Aorta (tissue), 5 donors: ENCODE measurements at places on chromosomes 4 and X. TPM values are rescaled to one million over a fixed set of nuclear protein-coding genes. Genes with fewer than 3 reads are reported as not detected.
A peak's percentile ranks its signal among the peaks of the same experiment; 100 is the strongest.

- DNase-seq = no peak
Measured at GRCh38 chr4:71878376-71878775, 94.5 kb upstream of the GC start.

DNA sequence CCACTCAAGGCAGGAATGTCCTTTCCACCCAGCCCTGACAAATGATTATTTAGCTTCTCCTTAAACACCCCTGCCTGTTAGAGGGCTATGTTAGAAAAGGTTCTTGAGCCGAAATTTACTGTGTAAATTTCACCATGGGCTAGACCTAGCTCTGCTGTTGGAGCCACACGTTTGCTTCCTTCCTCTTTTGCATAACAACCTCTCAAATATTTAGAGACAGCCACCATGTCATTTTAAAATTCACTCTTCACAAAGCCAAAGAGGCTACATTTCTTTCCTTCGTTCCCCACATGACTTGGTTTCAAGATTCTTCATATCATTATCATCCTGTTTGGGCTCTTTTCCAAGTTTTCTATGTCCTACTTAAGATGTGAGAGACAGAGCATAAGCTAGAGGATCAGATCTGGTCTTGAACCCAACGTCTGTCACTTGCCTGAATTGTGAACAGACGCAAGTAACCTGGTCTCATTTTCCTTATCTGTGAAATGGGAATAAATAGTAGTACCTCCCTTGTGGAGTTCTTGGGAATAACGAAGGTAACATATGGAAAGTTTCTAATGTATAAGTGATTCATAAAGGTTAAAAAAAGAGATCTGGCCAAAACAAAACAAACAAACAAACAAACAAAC, 6.7 kb downstream of the DOCK11 start:
- DNase-seq = no peak

DNA sequence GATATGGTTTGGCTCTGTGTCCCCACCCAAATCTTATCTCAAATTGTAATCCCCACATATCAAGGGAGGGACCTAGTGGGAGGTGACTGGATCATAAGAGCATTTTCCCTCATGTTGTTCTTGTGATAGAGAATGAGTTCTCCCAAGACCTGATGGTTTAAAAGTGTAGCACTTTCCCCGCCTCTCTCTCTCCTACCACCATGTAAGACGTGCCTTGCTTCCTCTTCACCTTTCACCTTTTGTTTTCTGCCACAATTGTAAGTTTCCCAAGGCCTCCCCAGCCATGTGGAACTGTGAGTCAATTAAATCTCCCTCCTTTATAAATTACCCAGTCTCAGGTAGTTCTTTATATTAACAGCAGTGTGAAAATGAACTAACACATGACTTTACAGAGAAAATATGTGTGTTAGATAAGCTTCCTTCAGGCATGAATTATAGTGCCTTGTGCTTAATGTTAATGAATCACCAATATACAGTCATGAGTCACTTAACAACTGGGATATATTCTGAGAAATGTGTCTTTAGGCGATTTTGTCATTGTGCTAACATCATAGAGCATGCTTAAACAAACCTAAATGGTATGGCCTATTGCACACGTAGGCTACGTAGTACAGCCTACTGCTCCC, 37.9 kb downstream of the PDGFC start:
- no peak for DNase-seq

DNA sequence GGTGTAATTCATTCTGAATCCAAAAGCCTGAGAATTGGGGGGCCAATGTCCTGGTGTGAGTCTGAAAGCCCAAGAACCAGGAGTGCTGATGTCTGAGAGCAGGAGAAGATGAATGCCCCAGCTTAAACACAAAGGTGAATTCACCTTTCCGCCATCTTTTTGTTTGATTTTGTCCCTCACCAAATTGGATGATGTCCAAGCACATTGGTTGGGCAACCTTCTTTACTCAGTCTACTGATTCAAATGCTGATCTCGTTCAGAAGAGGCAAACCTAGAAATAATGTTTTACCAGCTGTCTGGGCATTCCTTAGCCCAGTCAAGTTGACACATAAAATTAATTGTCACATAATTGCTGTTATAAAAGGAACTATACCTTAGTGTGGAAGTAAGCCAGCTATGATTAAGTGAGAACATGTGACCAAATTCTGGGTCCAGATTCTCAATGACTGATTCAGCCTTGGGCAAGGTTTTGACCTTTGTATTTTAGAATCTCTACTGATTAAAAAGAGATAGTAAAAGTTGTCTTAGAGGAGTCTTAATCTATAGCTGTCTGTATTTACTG, 34.5 kb upstream of the SLC4A4 start:
- DNase-seq = no peak

- DNase-seq = no peak
Measured at GRCh38 chrX:44570522-44570921, 27.9 kb upstream of the FUNDC1 start.

DNA sequence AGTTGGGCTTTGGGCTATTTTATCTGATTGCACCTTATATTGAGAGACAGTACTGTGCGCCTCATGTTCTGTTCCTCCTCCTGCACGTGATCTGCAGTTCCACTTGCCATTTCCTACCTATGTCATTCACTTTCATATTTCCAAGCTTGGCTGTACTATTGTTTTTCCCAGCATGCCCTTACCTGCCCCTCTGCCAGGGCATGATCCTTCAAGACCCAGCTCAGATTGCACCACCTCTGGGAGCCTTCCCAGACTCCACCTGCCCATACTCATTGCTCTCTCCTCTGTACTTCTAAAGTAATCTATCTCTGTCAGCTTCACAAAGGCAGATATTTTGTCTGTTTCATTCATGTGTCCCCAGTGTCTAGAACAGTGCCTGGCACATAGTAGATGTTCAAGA, 11.6 kb downstream of the SLC25A5 start:
- DNase-seq = no peak

DNA sequence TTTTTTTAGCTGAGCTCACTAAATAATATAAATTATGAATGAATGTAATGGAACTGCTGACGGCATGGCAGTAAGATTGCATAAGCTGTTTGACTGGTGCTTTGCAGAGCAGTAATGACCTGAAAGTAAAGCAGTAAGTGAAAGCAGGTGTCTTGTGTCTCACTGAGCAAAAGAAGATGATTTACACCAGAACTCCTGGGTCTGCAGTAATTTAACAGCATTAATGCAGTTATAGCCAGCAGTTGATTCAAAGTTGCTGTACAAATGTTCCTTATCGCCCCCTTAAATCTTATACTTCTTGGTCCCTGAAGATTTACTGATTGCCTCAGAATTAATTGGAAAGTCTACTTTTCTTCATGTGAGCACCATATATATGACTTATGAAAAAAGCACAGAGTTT, 187.7 kb downstream of the DCTD start:
- DNase-seq = no peak

- no peak for DNase-seq
Measured at GRCh38 chrX:27336466-27337091, 126.6 kb downstream of the PPP4R3C start.

GRCh38 chrX:139909712-139910111, 23.1 kb downstream of the ATP11C start:
- DNase-seq = no peak

DNA sequence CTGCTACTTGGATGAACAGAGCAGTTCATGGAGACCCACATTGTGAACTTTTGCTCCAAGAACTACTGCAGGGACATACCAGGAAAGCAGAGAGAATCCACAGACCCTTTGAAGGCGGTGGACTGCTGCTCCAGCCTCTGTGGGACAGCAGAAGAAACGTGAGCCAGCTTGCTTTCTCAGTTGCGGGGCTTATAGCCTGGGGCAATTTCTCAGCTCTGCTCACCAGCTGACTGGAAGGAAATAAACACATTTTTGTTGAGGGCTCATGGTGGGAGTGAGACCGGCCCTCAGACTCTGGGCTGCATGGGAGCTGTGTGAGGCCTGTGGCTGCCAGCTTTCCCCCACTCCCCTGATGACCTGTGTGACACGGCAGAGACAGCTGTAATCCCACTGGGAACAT, 2.6 kb upstream of the ADH1A start:
- DNase-seq = no peak

DNA sequence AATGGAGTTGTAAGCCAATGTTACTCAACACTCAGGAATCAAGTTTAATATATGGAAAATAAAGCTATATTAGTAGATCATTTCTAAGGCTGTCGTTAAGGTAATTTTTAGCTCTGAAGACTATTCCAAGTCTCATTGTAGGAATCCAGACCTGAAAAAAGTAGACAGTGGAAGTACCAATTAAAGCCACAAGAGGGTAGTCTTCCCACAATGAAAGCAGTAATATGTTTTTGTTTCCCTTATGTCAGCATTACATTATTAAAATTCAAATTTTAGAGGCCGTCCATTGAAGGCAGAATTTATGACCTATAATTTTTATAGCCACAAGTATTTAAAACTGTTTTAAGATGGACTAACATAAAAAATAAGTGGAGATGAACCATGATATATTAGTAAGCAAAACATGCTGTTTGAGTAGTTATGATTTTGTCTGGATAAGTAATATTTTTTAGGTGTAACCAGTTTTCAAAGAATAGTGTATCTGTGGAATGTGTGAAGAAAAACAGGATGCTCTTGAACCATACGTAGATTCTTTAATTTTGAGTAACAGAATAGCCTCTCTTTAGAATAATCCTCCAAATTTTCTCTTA, 372.6 kb upstream of the TECRL start:
- no peak for DNase-seq

GRCh38 chr4:33078145-33078544, 2358.0 kb downstream of the PCDH7 start:
- DNase-seq = no peak

GRCh38 chr4:97987019-97987648, 156.1 kb downstream of the STPG2 start:
- no peak for DNase-seq

- peak; percentile 60 for DNase-seq
Measured at GRCh38 chr4:3322059-3322550, 29.3 kb downstream of the RGS12 start.

DNA sequence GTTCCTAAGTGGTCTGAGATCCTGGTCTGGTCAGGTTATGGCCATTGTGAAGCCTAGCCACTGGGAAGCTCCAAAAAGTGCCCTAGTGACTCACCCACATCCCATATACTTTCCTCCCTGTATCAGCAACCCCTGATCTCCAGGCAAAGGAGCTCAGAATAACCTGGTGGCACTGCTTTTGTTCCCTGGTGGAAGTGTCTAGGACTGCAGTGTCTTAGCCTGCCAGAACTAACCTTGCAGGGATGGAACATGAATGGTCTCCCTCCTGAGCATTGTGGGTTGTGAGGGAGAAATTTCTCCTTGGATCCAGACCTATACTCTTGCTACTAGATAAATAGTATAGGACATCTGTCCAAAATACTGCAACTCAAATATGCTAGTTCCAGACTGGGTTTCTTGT, 27.9 kb upstream of the WDR1 start:
- DNase-seq = no peak

DNA sequence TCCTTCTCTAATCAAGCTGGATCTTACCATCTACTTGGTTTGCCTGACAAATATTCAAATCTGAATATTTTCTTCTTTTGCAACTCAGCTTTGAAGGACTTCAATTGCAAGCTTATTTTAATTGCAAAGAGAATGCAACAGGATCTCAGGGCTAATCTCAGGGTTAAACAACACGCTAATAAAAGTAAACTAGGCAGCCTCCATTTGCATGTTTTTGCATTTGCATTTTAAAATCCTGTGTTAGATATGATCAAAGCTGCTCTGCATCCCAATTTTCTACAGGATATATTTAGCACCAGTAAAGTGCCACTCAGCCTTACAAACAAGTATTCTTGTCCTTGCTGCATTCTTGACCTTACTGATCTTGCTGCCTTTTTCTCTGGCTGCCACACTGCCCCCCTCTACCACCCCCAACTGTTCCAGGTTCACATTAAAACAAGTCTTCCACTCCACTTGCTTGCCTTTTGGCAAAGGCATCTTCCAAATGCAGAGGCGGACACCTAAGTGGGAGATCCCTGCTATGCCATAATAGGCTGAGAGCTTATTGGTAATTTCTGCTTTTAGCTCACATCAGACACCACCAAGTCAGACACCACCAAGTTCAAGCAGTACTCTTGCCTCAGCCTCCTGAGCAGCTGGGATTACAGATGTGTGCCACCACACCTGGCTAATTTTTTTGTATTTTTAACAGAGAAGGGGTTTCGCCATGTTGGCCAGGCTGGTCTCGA, 48.1 kb downstream of the GPRIN3 start:
- no peak for DNase-seq

- DNase-seq = no peak
Measured at GRCh38 chr4:147587041-147587440, 30.2 kb upstream of the TMEM184C start.

GRCh38 chr4:1367936-1368289, 20.9 kb downstream of the UVSSA start:
- peak; percentile 39 for DNase-seq

- DNase-seq = no peak
Measured at GRCh38 chr4:25068386-25068785, 37.6 kb upstream of the LGI2 start.

DNA sequence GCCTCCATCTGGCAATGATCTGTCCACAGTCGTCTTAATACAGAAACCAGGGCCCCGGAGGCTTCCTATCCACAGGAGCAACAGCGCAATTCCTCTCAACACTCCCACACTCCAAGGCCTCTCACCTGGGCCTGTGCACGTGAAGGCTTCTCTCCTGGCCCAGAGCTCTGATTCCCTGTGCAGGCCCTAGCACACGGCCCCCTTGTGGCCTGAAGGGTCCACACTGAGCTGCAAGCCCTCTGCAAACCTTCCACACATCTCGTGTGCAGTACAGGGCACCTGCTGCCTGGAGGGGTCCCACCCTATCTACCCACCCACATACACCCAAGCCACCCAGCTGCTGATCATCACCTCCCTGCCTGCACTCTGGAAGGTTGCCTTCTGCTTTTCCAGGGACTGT, 150.1 kb upstream of the NUDT10 start:
- DNase-seq = no peak

- DNase-seq = no peak
Measured at GRCh38 chr4:67880866-67881610, 2.8 kb downstream of the TMPRSS11D start.

DNA sequence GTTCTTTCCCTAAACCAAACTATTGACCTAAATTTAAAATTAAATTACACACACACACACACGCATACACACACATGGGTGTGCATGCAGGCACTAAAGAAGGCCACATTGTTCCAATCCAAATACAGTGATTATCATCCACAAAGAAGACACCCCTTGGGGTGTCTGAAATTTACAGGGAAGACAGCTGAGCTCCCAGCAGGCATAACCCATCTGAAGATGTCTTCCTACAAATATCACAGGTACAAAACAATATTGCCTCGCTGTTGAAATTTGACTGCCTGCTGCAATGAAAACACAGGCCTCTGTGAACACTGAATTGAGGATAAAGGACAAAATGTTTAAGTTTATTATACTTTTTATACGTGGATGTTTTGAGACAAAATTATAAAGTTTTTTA, 50.2 kb upstream of the SLC7A11 start:
- no peak for DNase-seq

DNA sequence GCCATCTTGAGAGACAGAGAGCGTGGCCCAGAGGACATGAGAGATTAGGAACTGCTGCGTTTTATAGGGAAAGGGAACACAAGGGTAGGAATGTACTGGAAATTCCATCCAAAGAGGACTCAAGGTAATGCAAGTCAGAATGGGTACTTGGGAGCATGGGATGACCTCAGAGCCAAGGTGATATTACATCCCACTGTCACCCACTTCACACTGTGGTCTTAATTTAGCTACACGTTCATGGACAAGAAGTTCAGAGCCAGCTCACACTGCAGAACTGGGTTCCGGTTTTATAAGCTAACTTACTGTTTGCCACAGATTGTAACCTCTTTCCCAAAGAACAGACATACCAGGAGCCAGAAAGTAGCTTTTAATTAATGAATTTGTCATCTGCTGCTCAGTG, 244.7 kb downstream of the CBR4 start:
- no peak for DNase-seq

LRP2BP gene
- 2.8 TPM for total RNA-seq

BLTP1 gene
- total RNA-seq = 106 TPM

TSPAN7 gene
- total RNA-seq = 35.2 TPM

STAP1 gene
- 0.88 TPM for total RNA-seq

DMRTC1 gene
- not detected for total RNA-seq
